ENCODE measurements at places on chromosomes 12 and 14. TPM values are rescaled to one million over a fixed set of nuclear protein-coding genes. Genes with fewer than 3 reads are reported as not detected.

Gene NTS
- total RNA-seq = not detected

Gene TMEM52B
- 0.21 TPM for total RNA-seq

DNA sequence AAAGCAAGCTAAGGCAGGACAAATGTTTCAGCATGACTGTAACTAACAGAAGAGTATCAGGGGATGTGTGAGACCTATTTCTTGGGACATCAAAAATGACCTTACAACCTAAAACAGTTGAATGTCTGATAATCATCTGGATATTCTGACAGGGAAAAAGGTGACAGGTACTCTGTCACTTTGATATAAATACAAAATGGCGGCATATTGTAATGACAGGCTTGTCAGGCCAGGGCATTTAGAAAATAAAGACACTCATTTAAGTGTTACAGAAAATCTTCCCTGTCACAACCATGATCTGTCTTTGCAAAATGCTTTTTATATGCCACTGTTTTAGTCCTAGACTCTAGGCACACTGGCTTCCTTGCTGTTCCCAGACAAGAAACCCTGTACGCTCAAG is 1033.3 kb upstream of the FLRT2 start:
- no peaks in the 10 kb centered on the region for H3K4me1 ChIP-seq
- H3K27ac ChIP-seq = no peak overlapping the region
- no peaks in the 10 kb centered on the region for H3K27me3 ChIP-seq

DNA sequence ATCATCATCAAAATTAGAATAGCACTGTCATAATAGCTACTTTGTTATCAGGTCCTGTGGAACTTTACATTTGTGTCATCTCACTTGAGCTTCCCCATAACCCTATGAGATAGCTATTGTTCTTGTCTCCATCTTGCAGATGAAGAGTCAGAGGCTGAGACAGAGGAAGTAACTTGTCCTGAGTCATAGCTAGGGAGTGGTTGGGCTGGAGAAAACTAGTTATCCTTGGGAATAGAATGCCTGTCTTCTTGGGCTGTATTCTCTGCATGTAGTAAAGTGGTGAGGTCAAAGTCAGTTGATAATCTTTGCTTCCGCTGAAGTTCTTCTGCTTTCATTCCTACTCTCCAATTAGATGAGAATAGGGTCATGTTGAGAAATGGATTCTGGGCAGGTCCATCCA is 117.0 kb downstream of the SMOC1 start:
- no peaks in the 10 kb centered on the region for H3K27me3 ChIP-seq
- H3K27ac ChIP-seq = no peak overlapping the region
- no peaks in the 10 kb centered on the region for H3K36me3 ChIP-seq
- H3K4me1 ChIP-seq = no peaks in the 10 kb centered on the region

DNA sequence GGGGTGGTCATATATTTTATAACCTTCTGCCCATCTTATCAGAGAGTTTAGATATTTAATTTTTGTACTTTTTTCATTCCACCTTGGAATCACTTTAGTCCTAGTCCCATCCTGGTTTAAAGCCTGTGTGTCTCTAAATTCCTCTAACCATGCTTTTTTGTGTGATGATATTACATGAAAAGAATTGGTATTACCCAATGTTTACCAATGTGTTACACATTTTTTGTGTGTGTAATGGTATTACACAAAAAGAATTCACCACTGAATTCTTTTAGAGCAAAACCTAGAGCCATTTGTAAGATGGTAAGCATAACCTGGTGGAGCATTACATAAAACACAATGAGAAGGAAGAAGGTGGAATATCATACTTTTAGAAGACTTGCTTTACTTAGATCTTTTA is 77.5 kb downstream of the FAR2 start:
- no peaks in the 10 kb centered on the region for H3K36me3 ChIP-seq
- no peaks in the 10 kb centered on the region for H3K4me1 ChIP-seq
- H3K4me3 ChIP-seq = no peak overlapping the region
- no peak for DNase-seq
- H3K27me3 ChIP-seq = no peaks in the 10 kb centered on the region
- H3K27ac ChIP-seq = no peak overlapping the region

Data from tibial nerve (tissue), 4 donors.